Lower lobe of right lung (tissue), 2 donors: ENCODE measurements at places on chromosomes 16 and 17. TPM values are rescaled to one million over a fixed set of nuclear protein-coding genes. Genes with fewer than 3 reads are reported as not detected.
A peak's percentile ranks its signal among the peaks of the same experiment; 100 is the strongest.

DNA sequence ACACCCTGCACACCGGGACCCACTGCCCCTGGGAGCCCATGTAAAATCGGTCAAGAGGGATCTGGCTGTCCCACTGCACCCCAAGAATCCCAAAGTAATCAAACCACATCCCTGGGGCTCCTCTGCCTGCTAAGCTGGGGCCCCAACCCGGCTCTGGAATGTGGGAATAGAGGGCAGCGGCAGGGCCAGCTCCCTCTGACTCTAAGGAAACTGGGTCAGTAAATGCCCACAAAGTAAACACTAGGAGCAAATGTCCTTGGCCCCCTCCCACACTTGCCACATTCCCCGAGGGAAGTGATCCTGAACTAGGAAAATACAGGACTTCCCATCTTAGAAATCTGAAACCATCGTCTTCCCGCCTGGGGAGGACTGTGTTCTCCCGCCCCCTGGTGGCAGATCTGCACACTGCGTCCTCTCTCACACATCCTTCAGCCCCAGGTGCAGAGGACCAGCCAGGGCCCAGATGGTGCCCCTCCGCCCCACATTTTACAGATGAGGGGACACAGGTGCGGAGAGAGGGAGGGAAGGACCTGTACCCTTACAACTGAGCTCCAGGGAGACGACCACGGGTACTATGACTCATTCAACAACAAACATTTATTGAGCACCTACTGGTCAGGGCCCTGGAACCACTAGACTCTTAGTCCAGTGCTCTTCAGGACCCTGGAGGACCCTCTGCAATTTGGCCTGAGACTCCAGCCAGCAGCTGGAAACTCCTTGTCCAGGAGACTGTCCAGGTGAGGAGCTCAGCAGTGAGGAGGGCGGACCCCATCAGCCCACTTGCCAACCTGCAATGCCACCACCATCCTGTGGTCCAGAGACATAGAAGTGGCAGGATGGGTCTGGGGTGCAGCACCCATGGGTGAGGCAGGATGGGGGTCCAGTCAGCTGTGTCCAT is 10.1 kb downstream of the P3H4 start:
- DNase-seq: peak; percentile 87

Gene PLA2G10
- total RNA-seq: 7.1 TPM

DNA sequence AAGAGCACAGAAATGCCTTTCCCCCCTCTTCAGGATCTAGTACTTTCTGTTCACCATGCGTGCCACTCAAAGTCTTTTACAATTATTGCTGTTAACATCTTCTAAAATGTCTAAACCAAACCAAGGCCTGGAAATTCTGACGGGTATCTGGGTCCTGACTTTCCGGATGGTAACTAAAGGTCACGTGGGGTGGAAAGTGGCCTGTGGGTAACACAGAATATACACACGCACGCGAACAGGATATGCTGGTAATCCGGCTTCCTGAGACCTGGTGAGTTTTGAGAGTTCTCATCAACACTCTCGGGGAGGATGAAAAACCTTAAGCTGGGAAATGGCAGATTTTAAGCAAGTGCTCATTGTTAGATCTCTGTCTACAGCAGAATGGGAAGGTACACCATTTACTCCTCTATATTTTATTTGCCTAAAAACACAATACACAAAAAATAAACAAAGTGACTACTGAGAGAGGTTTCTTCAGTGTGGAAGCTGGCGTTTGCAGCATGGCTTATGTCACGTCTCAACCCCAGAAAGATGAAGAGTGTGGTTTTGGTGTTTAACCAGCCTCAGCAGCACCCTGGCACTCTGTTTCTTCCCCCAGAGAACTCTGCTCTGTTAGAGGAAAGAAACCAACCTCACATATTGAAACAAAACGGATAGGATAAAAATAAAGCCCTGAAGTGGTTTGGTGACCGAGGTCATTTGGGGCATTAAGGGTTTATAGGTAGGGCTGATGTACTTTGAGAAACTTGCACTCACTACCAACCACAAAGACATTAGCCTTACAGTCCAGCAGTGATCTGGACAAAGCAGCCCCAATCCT is 37.3 kb downstream of the SMG6 start:
- DNase-seq: no peak

GRCh38 chr17:76872874-76873221 is 4.6 kb downstream of the MGAT5B start:
- DNase-seq: no peak

DNA sequence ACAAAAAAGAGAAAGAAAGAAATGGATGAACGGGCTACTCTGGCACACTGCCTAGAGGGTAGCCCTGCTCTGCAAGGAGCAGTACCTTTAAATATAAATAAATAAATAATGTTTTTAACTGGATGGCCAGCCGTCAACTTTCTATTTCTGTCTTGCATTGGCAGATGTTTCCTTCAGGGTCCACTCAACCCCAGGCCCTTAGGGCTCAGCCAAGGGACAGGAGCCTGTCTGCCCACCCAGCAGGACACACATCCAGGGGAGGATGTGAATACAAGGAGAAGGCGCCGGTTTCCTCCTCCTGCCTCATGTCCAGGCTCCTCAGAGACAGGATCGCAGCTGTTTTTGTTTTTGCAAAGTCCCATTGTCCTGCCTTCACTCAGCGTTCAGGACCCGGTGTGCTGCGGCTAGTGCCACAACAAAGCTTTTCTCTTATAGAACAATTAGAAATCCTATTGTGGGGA is 22.6 kb downstream of the TTYH2 start:
- no peak for DNase-seq

GRCh38 chr17:73091770-73092522 is 542 bp downstream of the SLC39A11 start:
- DNase-seq: peak; percentile 48

DNA sequence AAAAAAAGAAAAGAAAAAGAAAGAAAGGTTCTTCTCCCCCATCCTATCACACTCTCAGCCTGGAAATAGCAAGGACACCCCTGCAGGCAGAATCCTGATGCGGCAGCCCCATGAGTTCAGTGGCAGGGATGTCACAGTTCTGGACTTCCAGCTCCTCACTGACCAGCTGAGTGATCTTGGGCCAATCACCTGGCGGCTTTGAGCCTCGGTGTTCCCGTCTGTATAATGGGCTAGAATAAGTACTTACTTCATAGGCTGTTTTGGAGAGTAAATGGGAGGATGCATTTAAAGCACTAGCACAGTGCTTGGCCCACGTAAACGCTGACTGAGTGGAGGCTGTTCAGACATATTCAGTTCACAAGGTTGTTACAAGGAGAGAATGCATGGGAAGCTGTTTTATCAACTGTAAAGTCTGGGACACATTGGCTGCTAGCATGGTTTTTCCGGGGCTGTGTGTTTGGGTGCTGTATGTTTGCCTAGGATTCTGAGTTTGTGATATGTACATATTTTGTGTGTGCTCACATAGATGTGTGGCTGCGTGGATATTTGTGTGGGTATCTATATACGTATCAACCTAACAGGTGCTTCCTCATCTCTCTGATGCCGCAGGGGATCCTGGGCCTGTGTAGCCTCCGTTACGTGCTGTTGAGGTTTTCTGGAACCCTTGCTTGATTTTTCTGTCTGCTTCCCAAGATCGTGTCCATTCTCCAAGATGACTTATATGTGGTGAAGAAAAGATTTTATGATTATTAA is 3.4 kb downstream of the BHLHA9 start:
- DNase-seq: no peak

Gene CDK5RAP3
- total RNA-seq: 161 TPM

DNA sequence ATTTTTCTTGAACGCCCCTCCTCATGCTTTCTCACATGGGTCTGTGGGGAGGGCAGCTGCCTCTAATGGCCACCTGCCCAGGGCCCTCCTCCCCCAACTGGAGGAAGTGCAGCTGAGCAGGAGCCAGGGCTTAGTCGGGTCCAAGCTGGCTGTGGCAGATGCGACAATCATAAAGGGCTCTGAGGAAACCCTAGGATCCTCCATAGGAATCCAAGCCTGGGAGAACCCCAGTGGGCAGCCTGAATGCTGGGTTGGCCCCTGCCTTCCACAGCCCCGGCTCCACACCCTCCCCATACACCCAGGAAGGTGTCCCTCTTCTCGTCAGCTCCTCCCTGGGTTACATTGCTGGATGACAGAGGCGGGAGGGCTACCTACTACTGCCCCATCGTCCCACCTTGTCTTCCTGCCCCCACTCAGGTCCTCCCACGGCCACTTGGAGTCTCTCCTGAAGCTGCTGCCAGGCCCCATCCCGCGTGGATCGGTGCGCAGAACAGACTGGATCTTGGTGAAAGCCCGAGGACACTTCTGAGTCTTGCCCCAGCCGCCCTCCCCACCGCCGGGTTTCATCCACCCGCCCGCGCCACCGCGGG is 15.6 kb upstream of the CBFB start:
- DNase-seq: no peak

- no peak for DNase-seq
Measured at GRCh38 chr16:87016046-87017035, 300.9 kb downstream of the C16orf95 start.

DNA sequence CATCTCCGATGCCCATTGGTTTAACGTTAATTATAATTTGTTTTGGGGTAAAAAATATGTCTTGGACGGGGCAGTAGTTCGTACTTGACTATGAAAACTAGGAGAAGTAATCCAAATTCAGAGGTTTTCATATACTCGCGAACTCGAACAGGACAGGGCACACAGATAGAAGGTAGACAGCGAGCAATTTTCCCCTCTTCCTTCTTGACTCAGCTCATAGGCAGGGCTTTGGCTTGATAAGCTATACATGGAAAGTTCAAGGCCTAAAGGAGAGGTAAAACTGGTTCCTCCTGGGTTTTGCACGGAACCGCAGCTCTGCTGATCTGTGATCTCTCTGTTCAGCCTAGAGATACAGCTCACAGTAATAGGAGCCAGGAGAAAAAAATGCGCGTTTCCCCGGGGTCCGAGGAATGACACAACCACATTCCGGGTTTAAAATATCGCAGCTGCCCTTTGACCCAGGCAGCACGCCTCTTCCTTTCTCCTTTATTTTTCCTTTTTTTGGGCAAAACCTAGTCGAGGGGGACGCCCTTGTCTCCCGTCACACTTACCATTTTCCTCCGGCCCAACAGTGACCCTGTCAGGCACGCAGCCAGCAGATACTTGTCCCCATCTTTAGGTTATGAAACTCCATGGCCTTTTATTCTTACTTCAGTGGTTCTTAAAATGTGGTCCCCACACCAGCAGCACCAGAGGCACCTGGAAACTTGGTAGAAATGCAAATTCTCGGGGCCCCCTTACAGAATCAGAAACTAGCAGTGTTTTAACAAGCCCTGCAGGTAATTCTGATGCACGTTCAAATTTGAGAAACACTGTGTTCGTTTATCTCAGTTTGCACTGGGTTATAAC is 1.7 kb upstream of the LASP1 start:
- DNase-seq: no peak

Gene PPL
- total RNA-seq: 60.5 TPM

DNA sequence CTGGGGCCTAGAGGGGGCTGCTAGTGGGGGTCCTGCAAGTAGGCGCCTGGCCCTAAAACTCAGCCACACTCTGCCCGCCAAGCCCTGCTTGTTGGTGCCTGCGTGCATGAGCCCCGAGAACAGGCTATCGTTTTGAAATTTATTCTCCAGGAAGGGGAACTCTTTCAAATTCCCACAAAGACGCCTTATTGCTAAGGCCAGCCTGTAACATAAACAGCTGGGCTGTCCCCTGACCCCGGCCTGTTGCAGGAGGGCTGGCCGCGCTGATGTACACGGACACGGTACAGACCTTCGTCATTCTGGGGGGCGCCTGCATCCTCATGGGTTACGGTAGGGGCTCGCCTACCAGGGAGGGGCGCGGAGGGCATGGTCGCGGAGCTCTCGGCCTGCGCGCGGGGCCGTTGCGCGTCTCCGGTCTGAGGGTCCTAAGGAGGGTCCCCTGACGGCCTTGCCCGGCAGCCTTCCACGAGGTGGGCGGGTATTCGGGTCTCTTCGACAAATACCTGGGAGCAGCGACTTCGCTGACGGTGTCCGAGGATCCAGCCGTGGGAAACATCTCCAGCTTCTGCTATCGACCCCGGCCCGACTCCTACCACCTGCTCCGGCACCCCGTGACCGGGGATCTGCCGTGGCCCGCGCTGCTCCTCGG is 4.3 kb downstream of the SLC5A2 start:
- no peak for DNase-seq

DNA sequence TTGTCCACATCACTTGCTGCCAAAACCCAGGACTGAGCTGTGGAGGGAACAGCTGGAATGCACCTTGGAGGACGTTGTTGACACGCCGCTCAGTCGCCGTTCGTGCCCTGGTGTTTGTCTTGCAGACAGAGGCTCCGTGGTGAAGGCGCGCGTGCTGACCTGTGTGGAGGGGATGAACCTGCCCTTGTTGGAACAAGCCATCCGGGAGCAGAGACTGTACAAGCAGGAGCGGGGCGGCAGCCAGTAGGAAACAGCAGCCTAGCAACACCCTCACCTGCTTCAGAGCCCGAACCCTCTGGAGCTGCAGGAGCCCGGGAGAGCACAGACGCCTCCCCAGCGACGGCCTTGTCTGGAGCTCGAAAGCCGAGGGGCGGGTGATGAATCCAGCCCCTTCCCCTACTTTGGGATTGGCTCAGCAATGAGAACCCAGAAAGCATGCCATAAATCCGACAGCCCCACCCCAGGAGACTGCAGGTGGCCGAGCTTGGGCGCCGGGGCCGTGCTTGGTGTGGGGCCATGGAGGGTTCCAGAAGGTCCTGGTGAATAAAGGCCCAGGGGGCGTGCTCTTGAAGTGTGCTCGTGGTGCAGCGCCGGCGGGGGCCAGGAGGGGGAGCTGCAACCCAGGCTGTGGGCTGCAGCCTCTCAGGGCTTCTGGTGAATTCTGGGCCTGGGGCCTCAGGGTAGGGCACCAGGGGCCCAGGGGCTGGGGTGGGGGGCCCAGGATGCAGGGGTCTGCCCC is 470 bp upstream of the CDK3 start:
- DNase-seq: peak; percentile 68

Gene PNMT
- total RNA-seq: 3.9 TPM

DNA sequence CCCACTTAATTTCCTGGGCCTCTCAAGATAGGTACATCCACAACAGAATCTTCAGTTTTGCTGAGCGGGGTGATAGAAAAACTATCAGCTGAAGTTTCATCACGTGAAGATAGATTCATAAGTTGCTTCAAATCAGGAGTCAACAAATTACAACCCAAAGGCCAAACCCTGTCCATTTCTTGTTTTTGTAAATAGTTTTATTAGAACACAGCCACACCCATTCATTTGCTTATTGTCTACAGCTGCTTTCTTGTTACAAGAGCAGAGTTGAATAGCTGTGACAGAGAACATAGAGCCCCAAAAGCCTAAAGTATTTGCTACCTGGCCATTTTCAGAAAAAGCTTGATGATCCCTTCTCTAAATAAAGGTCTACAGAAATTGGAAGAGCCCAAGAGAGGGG is 300.1 kb upstream of the CDH5 start:
- DNase-seq: no peak
